ENCODE measurements at places on chromosomes 4 and X.

- DNase-seq: no peak
These were observed 91.6 kb upstream of the H2AZ1 start for GRCh38 chr4:100041646-100042045.

DNA sequence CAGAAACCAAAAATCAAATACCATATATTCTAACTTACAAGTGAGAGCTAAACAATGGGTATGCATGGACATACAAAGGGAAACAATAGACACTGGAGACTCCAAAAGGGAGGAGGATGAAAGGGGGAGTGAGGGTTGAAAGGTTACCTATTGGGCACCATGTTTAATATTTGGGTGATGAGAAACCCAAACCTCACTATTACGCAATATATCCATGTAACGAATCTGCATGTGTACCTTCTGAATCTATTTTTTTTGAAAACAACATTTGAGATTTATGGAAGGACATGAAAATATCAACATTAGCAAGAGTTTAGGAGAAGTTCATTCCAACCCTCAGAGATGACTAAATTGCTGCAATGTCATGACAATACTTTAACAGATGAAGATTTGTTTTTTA lies 586.1 kb downstream of the GBA3 start:
- DNase-seq: no peak

DNA sequence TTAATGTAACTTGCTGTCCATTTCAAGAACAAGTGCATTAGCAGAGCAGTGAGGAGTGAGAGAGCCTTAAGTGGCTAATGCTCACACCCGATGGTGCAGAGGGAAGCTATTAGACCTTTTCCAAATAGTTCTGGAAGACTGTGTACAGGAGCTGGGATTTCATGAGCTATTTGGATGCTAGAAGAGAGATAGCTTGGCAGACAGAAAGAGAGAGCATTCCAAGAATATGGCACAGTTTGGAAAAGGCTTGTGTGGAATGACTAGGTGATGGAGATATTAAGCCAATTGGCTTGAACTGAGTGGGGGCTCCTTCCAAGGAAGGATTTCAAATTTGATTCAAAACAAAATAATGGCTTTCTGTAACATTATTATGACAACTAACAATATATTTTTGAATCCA lies 1097.2 kb upstream of the TENM3 start:
- DNase-seq: no peak

DNA sequence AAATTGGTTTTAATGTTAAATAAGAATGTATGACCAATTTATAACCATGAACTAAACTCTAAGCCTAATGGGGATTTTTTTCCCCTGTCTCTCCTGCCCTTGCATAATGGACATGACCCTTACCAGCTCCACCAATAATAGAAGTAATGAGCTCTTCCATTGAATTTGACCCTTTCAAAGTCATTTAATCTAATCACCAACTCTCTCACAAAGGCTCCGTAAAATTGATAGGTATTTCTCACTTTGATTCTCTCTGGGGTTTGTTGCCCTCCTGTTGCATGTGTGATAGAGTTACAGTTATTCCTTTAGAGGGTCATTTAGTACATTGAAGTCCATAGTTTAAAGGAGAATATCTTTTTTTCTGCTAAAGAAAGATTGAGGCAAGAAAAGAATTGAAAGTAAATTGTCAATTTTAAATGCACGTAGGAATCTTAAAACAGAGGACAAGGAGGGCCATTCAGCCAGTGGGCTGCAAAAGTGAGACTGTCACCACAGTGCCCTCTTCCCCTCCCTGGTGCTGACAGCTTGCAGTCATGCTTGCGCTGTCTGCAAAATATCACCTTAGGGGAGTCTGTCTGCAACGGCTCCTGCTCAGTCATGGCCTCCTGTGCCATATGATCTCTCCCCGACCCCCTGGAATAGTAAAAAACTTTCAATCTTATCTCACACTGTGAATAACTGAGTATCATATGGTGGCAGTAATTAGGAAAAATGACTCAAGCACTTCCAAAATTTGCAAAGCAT lies 307.5 kb upstream of the GNPDA2 start:
- DNase-seq: no peak

DNA sequence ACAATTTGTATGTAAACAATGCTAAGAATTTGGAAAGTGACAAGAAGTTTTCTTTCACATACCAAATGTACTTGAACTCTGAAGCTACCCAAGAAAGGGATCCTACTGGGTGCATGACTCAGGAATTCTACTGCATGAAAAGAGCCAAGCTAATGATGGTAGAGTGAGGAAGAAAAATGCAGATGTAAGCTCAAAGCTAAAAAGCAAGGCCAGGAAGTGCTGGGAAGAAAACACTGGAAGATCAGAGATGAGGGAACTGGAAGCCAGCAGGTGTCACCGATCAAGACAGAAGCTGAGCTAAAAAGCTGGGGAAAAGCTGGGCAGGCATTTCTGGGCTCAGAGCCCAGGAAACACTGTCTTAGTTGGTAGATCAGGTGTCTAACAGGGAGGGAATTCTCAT lies 449.1 kb downstream of the NKX6-1 start:
- no peak for DNase-seq

GRCh38 chrX:130756233-130756632 lies 146.8 kb downstream of the ENOX2 start:
- DNase-seq: no peak
